Bronchial epithelial cell (primary cell): ENCODE measurements at places on chromosomes 7 and 10.
A peak's percentile ranks its signal among the peaks of the same experiment; 100 is the strongest.

- DNase-seq, result peak; percentile 46
Measured at GRCh38 chr7:100544967-100545359, 6.0 kb downstream of the AGFG2 start.

GRCh38 chr7:105304040-105304895 lies 84.5 kb downstream of the SRPK2 start:
- peak; percentile 58 for DNase-seq

- no peak for DNase-seq
Measured at GRCh38 chr7:70695795-70696083, 436.2 kb upstream of the GALNT17 start.

GRCh38 chr10:132158122-132158741 lies 28.5 kb upstream of the DPYSL4 start:
- no peak for DNase-seq

GRCh38 chr10:62870866-62871265 lies 54.7 kb upstream of the EGR2 start:
- no peak for DNase-seq

DNA sequence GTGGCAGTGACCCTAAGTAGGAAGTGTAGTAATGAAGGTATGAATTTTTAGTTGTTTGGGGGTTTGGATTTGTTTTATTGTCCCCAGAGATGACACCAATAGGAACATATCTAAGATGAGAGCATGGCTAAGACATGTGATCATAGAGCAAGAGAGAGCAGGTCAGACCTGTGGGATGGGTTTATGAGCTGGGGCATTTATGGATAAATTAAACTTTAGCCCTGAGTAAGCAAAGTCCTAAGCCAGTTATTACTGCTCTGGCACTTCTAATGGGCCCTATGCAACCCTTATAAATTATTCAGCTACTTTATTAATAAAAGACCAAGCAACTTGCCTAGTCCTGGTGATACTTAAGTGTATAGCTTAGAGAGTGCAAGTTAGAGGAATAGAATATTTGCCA lies 85.1 kb downstream of the LRRC4 start:
- peak; percentile 5 for DNase-seq

- no peak for DNase-seq
Measured at GRCh38 chr7:30879139-30880124, 32.2 kb upstream of the AQP1 start.

DNA sequence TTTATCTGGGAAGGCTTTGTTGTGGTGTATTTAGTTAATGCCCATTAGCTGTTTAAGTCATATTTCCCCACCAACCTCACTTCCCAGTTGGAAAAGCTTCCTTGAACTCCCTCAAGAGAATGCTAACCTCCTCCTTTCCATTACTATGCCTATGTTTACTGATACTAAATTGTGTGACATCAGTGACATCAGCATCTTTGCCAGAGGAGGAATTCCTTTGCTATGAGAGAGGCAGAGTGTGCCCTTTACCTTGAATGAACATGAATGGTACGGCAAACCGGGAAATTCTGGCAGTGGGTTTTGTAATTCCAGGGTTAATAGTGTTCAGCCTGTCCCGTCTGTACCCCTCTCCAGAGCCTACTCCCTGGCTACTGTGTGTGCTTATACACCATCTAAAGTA lies 22.1 kb upstream of the GLCCI1 start:
- DNase-seq, result peak; percentile 20

GRCh38 chr10:123746942-123747341 lies 80.8 kb downstream of the GPR26 start:
- DNase-seq, result no peak

DNA sequence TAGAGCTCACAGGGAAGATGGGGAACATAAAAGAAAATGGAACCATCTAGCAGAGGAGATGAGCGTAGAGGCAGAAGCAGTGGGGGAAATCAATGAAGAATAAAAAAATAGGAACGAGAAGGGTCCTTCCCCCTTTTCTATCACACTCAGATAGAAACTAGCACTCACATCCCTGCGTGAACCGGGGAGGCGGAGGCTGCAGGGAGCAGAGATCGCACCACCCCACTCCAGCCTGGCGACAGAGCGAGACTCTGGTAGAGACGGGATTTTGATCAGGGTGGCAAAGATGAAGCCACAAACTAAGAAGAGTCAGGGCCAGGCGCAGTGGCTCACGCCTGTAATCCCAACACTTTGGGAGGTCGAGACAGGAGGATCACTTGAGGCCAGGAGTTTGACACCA lies 64.7 kb upstream of the ECHDC3 start:
- DNase-seq, result no peak

DNA sequence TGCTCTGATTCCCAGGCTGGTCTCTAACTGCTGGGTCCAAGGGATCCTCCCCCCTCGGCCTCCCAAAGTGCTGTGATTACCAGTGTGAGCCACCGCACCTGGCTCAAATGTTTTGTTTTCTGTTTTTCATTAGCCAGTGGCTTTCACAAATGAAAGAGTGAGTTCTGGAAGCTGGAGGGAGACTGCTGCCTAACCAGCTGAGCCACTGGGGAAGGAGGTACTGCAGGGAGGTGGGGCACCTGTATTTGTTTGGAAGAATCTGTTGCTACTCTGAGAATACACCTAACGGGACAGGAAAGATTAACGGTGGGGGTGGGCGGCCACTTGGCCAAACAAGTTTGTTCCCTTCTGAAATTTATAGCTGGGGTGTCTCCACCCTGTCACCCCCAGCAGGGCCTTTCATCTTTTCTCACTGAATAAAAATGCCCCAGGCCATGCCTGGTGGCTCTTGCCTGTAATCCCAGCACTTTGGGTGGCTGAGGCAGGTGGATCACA lies 4.7 kb downstream of the STOX1 start:
- DNase-seq, result no peak

- DNase-seq, result no peak
Measured at GRCh38 chr10:26803849-26804248, 56.9 kb downstream of the ABI1 start.

- DNase-seq, result no peak
Measured at GRCh38 chr10:44173608-44173894, 211.3 kb downstream of the CXCL12 start.

- no peak for DNase-seq
Measured at GRCh38 chr7:39637400-39637799, 14.0 kb downstream of the RALA start.

DNA sequence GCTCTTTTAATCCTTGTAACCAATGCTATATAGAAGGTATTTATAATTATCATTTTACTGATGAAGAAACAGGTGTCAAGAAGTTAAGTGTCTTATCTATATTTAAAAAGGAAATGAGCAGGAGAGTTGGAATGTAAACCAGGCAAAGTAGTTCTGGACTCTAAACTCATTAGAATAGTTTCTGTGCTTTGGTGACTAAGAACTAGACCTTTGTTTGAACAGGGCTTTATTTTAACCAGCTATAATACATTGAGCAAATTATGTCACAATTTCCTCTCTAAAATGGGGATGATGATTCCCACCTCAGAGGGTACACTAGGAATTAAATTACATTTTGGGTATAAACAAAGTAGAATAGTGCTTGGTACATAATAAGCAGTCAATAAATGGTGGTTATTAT lies 236.0 kb downstream of the MAGI2 start:
- DNase-seq, result peak; percentile 92

DNA sequence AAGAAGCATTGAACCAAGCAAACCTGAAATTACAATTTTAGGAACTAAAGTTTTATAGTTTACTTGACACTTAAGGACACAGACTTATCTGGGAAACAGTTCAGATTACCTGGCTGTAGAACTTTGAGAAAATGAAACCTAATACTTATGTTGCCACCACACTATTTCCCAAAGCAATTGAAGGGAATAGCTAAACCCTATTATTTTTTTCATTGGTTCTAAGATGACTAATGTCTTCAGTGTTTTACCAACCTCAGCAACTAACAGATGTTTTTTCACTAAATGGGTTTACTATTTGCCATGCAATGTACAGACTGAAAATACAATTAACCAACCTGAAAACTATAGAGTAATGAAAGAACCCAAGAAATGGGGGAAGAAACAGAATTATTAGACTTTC lies 689.6 kb downstream of the SORCS1 start:
- DNase-seq, result peak; percentile 56

GRCh38 chr10:103490986-103491314 lies 2.6 kb upstream of the NEURL1 start:
- no peak for DNase-seq

DNA sequence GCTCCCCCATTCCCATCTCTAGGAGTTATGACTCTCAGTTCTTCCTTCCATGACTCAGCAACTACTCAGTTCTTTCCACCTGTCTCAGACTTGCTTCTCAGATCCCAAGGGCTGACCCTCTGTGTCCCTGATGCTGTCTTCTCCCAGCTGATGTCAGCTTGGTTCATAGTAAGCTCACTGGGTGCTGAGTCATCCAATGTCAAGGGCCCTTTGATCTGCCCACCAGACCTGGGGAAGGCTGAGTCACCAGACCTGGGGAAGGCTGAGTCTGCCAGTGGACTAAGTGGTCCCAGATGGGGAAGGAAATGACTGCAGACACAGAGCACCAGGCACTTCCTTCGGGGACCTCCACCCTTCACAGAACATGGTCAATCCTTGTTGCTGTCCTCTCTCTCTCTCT lies 76.1 kb upstream of the ZEB1 start:
- peak; percentile 80 for DNase-seq
